ENCODE measurements at places on chromosomes 11 and 22.
A peak's percentile ranks its signal among the peaks of the same experiment; 100 is the strongest.

DNA sequence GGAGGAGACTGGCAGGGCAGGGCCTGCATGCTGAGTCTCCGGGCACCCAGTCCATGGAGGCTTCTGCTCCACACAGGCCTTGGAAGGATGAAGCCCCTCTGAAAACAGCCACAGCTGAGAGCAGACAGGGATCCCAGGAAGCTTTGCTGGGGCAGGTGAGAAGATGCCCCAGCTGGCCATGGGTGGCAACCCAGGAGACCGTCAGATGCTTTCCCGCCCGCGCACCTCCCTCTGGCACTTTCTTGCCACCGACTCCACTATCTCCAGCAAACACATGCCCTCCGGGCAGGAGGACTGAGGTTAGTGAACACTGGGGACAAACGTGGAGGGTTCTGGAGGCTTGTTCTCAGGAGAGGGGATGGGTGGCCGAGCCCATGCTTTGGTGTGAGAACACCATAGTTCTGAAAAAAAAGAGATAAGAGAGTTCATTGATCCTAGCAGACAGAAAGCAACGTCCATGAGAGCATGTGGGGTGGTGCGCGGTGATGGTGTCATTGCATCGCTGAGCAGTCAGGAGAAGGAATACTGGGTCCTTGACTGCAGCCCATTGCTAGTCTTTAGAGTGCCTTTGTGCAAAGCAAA is 2.3 kb downstream of the C1QTNF6 start:
- no peak for DNase-seq

DNA sequence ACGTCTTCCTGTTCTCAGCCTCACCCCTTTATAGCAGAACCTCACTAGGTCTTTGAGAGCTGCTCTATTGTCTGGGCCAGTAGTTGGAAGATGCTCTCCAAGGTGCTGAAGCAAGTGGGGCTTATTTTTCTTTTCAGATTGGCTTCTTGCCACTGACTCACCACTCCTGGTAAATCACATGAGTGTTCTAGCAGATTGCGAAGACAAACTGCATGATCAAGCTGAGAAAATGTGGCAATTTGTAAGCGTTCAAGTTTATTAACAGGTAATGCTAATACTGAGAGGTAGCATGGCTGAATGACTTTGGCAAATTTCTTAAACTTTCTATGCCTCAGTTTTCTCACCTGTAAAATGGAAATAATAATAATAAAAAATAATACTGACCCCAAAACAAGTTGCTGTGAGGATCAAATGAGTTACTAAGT is 59.2 kb downstream of the CACNG2 start:
- DNase-seq: peak; percentile 94

DNA sequence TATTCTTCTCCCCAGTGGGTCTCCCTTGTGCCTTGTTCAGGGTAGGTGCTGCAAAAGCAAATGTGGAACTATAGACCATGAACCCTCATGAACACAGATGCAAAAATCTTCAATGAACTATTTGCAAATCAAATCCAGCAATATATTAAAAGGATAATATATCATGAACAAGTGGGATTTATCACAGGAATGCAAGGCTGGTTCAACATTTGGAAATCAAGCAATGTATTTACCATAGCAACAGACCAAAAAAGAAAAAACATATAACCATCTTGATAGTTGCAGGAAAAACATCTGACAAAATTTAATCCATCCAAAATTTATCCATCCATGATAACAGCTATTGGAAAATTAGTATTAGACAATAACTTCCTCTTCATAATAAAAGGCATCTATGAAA is 11.4 kb upstream of the OSBPL5 start:
- DNase-seq: no peak

DNA sequence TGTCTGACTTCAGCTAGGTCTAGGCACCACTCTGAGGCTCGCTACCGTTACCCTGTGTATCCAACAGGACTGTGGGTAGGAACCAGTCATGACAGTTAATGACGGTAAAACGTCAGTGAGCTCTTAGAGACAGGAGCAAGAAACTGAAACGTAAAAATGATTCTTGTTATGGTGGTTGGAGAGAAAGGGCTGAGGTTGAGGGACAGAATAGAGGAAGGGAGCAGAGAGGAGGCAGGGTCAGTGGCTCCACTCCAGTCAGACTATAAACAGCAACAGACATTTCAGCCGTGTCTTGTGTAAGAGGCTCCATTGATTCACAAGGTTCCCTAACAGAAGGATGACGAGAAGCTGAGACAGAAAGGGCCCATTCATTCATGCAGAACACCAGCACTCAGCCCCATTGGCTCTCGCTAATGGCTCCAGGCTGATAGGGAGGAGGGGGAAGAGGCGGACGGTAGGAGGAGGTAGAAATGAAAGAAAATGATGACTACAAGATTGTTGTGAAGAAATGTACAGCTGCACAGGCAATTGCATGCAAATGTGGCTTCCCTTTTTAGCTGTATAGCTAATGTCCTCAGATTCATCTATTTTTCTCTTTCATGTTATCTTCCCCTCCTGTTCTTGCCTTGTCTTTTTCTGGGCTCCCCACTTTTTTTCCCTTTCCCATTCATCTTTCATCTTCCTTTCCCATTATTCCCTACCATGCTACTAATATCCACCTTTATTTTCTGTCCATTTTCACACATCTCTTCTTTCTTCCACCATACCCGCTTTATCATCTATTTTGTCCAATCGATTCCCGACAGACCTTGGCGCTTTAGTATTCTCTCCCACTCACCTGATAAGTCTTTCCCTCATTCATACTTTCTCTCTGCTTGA is 34.3 kb downstream of the ETS1 start:
- DNase-seq: no peak

GRCh38 chr11:72411623-72412419 is 22.5 kb downstream of the CLPB start:
- DNase-seq: peak; percentile 32

- no peak for DNase-seq
These were observed 150.2 kb downstream of the TMEM135 start for GRCh38 chr11:87187930-87188329.

- no peak for DNase-seq
These were observed 8.1 kb downstream of the SLC17A6 start for GRCh38 chr11:22346282-22346681.

DNA sequence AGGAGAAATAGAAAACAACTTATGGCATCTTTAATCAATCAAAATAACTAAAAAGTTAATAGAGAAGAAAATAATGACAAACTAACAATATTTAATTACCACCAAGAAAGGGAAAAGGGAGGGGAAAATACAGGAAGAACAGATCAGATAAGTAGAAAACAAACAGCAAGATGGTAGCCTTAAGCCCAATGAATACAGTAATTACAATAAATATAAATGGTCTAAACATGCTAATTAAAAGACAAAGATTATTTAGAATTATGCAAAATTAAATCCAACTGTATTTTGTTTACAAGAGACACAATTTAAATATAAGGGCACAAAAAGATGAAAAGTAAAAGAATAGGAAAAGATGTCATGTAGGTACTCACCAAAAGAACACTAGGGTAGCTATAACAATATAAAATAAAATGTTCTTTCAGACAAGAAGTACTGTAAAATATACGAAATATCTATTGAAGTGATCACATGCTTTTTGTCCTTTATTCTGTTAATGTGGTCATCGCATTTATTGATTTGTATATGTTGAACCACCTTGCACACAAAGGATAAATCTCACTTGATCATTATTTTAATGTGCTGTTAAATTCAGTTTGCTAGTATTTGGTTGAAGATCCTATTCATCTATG is 14.0 kb downstream of the C11orf65 start:
- no peak for DNase-seq

DNA sequence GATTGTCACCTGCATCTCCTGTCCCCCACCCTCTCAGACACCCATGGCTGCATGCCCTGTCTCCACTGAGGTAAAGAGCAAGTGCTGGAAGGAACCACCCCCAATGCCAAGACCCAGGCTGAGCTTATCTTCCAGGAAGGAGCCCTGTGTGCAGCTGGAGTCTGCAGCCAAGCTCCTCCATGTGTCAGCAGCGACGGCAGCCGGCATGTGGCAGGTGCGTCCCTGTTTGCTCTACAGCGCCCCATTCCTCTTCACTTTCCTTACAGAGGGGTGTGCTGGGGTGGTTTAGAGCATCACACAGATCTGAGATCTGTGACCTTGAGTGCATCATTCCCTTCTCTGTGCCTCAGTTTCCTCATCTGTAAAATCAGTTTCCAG is 7.7 kb upstream of the MN1 start:
- no peak for DNase-seq

GRCh38 chr22:41446639-41447434 is at the start of gene TOB2:
Gene TOB2 (minus strand): TSS chr22:41446801. CDS start chr22:41437345, 9,456 bp downstream.
- peak; percentile 97 for DNase-seq

- peak; percentile 56 for DNase-seq
These were observed 145.8 kb upstream of the ARHGAP20 start for GRCh38 chr11:110857892-110858546.

DNA sequence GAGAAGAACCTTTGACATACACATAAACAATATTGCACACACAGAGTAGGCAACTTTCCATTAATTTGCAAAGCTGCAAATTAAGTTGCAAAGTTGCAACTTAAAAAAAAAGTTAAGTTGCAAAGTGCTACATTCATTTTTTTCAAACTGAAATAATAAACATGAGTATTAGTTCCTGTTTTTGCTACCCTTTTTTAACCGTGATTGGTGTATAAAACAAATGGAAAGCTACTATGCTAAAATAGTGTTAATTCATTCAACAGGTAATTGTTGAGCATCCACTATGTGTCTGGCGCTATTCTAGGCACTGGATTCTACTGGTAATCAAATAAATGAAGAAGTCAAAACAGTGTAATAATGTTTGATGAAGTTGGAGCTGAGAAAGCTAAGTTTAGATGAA is 8.1 kb downstream of the ZFP91 start:
- no peak for DNase-seq

- DNase-seq: no peak
These were observed 52.5 kb upstream of the SLC22A12 start for GRCh38 chr11:64538501-64538951.

GRCh38 chr22:17920992-17921650 is 103.2 kb downstream of the MICAL3 start:
- DNase-seq: no peak
